Stimulated activated CD4-positive, alpha-beta T cell treated with anti-CD3 and anti-CD28 coated beads, Interleukin-12 subunit alpha, Interleukin-12 subunit beta, amount 100 ng/mL, for 4 hours (primary cell): ENCODE measurements at places on chromosomes 6 and 20.

DNA sequence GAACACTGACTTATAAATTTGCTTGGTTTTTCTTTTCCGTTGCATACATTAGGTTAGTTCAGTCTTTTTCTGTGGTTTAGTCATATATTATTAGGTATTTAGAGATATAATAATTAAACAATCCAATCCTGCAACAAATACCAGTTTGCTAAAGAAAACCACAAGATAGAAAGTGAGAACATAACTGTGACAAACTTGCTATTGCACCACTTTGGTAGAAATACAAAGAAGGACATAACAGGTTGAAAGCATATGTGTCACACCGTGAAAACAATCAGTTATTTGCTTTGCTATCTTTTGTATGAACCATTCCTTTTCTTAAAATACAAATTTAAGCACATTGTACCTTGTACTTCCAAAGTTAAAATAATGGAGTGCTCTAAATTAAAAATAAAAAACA, 42.0 kb upstream of the KCNQ5 start:
- no peak for DNase-seq

GRCh38 chr20:48171626-48172356, 386.5 kb upstream of the SULF2 start:
- no peak for DNase-seq

- DNase-seq, result no peak
These were observed 119.8 kb downstream of the NFATC2 start for GRCh38 chr20:51422514-51423289.

- no peak for DNase-seq
These were observed at the start of gene C6orf15 for GRCh38 chr6:31112478-31112877. TSS of gene C6orf15 (minus strand) at chr6:31112575. CDS start at chr6:31112555, 20 bp downstream.

GRCh38 chr6:165321555-165322145, 12.2 kb upstream of the C6orf118 start:
- DNase-seq, result no peak

- DNase-seq, result no peak
These were observed 59.2 kb upstream of the SNX9 start for GRCh38 chr6:157763904-157764177.

DNA sequence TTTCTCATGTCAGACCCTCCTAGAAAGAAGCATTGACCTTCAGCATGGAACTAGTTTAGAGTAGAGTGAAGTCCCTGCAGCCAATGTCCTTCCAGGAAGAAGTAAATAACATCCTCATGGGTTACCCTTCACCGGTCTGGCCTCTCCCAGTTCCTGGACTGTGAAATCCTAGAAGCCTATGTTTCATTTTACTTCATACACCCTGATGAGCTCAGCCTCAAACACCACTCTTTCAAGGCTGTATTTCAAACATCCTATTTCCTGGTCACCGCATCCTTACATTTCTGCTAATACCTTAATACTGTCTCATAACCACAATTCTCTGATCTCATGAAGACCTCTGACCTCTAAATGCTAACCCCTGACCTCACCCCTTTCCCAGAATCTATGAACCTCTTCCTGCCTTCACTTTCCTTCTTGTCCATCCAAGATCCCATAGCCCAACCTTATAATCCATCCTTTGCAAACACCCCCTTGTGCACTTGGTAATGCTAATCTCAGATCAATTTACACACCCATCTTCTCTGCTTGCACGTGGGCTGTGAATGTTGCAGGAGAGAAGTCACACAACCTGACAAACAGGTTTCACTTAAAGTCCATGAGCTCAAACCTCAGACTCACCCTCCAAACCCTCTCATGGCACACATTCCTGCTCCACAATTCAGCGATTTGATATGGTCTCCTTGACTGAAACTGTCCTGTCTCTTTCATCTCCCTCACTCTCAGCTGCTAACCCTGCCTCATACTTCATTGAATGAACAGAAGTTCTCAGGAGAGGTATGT, 30.2 kb downstream of the SLC2A10 start:
- DNase-seq, result no peak

DNA sequence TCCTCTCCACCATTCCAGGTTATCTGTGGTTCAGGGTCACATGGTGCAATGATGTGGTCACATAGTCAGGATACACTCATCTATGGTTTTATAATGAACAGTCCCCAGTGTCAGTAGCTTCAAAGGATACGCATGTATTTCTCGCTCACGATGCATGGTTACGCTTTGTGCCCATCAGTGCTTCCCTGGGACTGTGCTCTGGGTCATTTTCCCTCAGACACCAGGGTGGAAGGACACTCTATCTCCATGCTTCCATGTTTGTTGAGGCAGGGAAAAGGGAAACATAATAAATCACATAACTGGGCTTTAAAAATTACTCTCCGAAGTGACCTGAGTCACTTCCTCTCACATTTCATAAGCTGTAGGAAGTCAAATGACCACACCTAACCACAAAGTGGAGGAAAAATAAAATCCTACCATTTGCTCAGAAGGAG, 394.8 kb upstream of the NOX3 start:
- DNase-seq, result no peak

GRCh38 chr6:121000381-121000780, 333.9 kb downstream of the TBC1D32 start:
- no peak for DNase-seq

- DNase-seq, result no peak
These were observed 76.7 kb downstream of the PREX1 start for GRCh38 chr20:48750941-48751635.

- DNase-seq, result no peak
These were observed 453.4 kb upstream of the SPTLC3 start for GRCh38 chr20:12555369-12555768.

DNA sequence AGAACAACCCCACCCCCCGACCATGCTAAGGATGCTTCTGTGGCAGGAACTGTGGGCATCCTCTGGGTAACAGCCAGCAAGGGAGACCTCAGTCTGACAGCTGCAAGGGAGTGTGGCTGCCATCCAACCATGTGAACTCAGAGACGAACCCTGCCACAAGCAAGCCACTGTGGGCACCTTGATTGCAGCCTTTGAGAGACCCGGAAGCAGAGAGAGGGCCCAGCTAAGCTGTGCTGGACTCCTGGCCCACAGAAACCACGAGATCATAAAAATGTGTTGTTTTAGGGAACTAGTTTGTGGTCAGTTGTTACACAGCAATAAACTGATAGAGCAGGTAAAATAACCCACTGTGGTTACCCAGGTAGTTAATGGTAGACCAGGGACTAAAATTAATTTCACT, 414.6 kb downstream of the CDH26 start:
- DNase-seq, result no peak

GRCh38 chr6:34912715-34913464, 23.8 kb downstream of the ANKS1A start:
- DNase-seq, result no peak

DNA sequence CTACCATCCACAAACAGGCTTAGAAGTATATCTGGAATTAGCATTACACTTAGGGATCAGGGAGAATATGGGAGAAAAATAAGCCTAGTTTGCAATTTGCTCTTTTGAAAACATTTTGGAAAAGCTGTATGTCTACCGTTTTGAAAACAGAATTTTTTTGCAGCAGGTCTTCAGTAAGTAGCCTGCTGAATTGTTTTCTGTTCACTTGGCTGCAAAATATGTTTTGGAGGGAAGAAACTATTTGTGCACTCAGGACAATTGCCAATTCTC, 39.6 kb downstream of the ILRUN start:
- DNase-seq, result no peak

DNA sequence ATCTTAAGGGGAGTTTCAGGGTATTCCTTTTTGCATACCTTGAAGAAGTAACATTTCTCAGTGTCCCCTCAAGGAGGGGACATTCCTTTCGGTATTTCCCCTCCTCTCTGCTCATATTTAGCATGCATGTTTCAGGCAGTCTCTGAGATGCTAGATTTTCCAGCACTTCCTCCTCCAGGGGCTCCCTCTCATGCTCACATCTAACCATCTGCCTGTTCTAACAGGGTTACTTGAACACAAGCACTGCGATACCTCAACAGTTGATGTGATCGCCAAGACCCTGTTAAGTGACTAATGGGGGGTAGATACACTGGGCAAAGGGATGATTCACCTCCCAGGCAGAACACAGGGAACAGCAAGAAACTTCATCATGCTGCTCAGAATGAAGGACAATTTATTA, 12.9 kb upstream of the MCM3 start:
- DNase-seq, result no peak

- no peak for DNase-seq
These were observed 44.8 kb upstream of the RNGTT start for GRCh38 chr6:89008001-89008814.

- DNase-seq, result no peak
These were observed 9.1 kb upstream of the MANBAL start for GRCh38 chr20:37280403-37280802.

DNA sequence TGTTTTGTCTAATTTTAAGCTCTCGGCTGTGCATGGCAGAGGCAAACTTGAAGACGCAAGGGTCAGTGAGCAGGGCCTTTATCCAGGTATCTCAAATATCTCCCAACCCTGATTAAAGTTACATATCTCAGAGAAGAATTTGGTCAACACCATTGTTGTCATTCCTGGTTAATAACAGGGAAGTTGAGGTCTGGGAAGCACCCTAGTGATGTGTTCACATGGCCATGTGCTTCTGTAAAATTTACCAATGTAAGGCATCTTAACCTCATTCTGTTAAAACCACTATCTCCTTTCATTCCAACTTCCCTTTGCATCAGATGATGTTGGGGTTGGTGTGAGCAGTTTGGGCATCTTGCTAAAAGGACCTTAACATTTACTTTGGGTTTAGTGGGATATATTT, 4.0 kb upstream of the FAM110A start:
- no peak for DNase-seq

- DNase-seq, result no peak
These were observed 20.7 kb upstream of the TLDC2 start for GRCh38 chr20:36855241-36855657.

- DNase-seq, result no peak
These were observed 308.4 kb downstream of the NRN1 start for GRCh38 chr6:5698318-5698717.

DNA sequence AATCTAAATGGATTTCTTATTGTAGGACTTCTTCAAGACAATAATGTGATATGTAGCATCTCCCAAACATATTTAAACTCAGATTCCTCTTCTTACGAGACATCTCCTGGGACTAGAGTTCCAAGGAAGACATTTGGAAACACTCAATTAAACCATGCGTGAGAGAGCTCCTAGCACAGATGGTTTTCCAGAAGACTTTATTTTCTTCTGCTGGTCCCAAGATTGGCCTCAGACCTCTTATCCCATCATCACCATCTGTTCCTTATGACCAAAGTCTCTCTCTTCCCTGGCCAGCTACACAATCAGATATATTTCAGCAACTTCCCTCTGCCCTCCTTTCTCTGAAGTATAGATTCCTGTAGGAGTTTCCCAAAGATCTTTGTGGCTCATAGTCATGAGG, 93.2 kb upstream of the JARID2 start:
- DNase-seq, result no peak

GRCh38 chr20:48635791-48636267, 192.0 kb downstream of the PREX1 start:
- DNase-seq, result peak; percentile 61

DNA sequence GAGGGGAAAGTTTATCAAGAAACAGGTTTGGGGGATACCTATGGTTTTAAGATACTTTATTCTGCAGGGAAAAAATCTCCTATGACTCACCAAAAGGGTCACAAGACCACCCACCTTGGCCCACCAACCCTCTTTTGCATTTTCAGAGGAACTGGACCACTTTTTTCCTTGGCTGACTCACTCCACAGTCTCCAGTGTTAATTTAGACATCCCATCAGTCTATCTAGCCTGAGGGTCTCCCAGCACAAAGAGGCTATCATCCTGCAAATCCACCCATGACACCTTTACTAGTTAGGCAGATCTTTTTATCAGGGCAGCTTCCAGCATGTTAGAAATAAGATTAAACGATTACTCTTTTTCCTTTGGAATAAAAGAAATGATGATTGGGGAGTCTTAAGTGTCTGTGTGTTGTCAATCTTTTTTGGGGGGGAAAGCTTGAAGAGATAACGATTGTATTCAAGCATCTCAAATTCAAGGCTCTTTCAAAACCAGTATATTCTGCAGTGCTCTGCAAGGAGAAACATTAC, 138.1 kb upstream of the RIN2 start:
- no peak for DNase-seq
